SHP77 treated with DMSO at 0.1 percent for 48 hours (cell line): ENCODE measurements at places on chromosomes 7 and 10.

GRCh38 chr10:649798-650440 is 39.5 kb downstream of the DIP2C start:
- DNase-seq: peak; percentile 87

GRCh38 chr7:85094046-85094725 is 92.7 kb downstream of the SEMA3D start:
- DNase-seq: no peak

GRCh38 chr7:5567790-5568189 is 144.2 kb upstream of the TNRC18 start:
- no peak for DNase-seq

GRCh38 chr7:66571568-66571967 is 57.1 kb upstream of the KCTD7 start:
- no peak for DNase-seq

DNA sequence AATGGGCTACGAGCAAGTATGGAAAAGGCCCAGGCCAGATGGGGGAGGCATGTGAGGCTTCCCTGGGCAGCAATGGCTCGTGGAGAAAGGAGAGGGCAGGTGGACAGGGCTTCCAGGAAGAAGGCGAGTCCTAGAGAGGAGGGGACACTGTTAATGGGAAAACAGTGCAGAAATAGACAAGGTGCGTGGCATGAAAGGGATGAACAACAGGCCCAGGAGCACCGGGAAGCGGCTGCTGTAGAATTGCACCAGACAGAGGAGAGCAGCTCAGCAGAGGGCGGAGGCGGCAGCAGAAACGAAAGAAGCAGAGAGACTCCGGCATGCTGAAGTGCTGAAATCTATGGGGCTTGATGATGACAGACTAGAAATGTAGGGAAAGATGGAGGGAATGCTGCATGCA is 102.1 kb downstream of the PIP4K2A start:
- no peak for DNase-seq

- no peak for DNase-seq
Observed at GRCh38 chr7:139767561-139767982, 10.2 kb downstream of the HIPK2 start.

DNA sequence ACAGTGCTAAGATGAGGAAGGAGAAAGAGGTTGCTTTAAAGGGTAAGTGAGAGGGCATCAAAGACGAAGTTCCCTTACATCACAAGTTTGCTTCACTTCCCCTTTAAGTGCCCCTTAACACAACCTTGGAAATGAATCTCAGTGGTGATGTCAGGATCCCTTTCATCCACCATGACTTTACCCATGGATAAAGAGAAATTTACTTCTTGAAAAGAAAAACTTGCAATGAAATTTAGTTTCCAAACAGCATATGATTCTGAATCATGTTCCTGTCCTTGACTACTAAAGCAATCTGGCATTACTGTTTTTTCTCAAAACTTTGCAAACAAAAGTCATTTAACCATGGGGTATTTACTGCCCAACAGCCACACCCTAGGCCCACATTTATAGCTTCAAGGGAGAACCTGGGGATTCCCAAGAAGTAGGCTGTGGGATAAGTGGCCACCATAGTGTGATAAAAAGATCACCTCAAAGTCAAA is 135.9 kb downstream of the ITGB8 start:
- no peak for DNase-seq

- DNase-seq: no peak
Observed at GRCh38 chr10:122144199-122144598, 126.9 kb upstream of the BTBD16 start.

DNA sequence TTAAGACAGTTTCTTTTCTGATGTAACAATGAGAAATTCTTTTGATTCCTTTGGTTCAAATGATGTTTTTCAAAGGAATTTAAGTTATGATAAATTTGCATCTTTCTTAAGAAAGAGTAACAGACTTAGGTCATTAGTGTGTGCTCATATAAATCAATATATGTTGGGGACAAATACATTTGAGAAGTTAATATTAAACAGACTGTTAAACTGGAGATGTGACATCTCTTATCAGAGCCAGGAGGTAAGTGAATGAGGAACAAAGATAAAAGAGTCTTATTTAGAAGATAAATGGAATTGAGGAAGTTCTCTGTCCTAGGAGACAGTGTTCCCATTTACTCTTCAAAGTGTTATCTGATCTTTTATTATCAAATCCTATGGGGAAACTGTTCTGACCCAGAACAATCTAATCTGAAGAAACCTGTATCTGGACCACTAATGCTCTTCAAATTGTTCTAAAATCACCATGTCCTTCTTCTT is 104.8 kb upstream of the LAMB4 start:
- no peak for DNase-seq

- DNase-seq: no peak
Observed at GRCh38 chr10:83516788-83517187, 622.5 kb upstream of the GHITM start.

DNA sequence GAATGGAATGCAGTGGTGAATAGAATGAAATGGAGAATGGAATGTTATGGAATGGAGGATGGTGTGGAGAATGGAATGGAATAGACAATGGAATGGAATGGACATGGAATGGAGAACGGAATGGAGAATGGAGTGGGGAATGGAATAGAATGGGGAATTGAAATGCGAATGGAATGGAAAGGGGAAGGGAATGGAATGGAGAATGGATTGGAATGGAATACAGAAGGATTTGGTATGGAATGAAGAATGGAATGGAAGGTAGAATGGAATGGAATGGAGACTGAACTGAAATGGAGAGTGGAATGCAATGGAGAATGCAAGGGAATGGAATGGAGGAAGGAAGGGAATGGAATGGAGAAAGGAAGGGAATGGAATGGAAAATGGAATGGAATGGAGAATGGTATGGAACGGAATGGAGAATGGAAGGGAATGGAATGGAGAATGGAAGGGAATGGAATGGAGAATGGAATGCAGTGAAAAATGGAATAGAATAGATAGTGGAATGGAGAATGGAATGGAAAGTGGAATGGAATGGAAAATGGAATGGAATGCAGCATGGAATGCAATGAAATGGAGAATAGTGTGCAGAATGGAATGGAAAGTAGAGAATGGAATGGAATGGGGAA is 94.8 kb downstream of the NSUN6 start:
- DNase-seq: no peak

GRCh38 chr7:17437586-17437985 is 139.1 kb downstream of the AHR start:
- no peak for DNase-seq

DNA sequence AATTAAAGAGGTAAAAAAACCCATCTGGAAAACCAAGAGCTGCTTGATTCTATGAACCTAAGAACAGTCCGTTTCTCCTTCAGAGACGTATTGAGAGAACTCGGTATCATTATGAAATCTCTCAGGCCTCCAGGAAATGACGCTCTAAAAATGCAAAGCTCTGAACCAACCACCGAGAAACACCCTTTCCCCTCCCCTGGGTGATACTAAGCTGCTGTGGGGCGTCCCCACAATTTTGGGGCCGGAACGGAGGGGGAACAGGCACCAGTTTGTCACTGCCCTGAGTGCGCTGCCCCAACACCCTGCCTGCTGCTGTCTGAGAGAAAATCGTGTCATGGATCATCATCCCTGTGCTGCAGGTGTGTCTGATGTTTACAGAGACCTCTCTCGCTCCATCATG is 509.5 kb downstream of the DNAJB6 start:
- DNase-seq: no peak
